ENCODE measurements at places on chromosomes 1 and 21.

DNA sequence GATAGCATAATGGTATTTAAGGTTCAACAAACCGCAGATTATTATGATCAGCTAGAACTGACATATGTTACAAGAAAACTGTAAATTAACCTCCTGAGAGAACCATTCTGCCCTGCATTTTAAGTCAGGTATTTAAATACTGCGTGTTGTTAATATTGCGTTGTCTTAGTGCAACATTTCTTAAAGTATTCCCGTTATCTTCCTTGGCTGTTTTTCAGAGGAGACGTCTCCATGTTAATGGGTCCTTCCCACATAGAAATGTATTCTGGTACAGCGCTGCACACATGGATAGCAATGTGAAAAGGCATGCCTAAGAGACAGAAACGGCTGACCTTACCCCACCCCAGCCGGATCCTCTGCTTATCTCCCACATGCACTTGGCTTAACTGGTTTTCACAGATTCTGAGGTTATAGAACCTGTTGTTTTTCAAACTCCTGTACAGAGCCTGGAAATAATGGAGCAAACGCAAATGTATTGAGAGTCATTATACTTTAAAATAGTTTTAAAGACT is 22.8 kb upstream of the DEGS1 start:
- no peak for DNase-seq

- peak; percentile 58 for DNase-seq
These were observed 4.2 kb downstream of the TFAP2E start for GRCh38 chr1:35577071-35577998.

DNA sequence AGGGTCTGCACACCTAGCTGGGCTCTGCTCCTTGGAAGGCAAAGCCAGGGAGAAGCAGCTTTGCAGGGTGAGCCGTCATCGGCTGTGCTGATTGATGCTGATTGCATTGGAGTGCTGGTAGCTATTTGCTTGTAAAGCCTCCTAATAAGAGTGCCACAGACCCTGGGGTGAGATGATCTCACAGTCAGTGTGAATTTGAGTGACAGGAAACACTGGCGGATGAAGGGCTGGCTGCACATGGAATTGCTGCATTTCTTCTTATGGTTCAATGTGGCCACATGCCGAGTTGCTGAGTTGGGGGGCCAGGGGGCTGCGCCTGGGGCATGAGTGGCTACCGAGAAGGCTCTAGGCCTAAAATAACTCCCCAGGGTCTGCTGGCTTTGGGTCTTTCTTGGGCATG is 138.2 kb upstream of the CACNA1E start:
- DNase-seq = no peak

GRCh38 chr1:21951226-21951870 is 14.2 kb upstream of the HSPG2 start:
- DNase-seq = no peak

DNA sequence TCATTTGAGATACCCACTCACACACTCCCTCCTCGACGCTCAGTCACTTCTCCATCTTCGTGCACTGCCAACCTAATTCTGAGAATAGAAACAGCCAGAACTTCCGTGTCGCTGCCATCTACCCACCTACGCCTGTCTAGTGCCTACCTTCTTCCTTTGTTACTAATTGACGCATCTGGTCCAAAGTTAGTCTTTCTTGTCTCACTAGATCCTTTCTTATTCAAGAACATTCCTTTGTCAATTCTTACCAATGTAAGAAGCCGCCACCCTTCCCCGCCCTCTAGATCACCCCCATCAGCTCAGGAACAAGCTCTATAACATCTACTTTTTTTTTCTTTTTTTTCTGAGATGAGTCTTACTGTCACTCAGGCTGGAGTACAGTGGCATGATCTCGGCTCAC is 3.7 kb downstream of the PADI6 start:
- DNase-seq = no peak

DNA sequence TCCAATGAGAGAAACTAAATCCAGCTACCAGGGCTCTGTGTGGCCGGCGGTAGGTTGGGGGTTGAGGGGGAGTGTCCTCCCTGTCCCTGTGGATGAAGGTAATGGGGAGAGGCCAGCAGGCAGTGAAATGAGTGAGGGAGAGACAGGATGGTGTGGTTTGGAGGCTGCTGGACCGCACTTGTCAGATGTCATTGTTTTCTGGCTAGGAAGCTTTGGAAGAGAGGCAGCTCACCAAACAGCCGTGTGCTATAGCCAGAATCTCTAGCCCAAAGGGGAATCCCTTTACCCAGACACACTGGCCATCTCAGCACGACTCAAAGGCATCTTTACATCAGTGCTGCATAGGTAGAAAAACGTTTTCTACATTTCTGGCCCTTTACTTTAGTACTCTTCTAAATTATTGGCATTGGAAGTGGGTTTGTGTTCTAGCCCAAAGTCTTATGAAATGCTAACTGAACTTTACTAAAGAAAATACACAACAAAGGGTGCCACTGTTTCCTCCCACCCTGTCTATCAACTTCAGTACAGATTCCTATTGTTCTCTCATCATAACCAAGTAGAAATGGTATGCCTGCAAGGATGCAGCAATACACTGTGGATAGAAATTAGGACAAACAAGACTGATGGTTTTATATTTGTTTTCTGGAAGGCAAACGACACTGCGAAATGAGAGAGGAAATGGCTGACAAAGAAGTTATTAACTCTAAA is 95.9 kb upstream of the COA6 start:
- DNase-seq = no peak

DNA sequence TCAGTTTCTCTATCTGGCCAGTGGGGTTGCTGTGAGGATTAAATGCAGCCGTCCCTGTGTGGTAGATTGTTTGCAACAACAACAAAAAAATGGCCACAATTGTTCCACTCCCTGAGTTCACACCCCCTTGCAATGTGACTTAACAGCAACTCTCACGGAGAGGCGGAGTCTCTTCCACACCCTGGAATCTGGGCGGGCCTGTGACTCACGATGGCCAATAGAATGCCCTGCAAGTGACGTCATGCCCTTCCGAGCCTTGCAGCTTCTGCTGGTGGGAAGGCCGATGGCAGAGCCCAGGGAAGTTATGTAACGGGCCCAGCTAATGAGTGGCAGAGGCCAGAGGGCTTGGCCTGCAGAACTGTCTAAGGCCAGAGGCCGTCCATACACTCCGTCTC is 87.9 kb downstream of the RIPK4 start:
- DNase-seq = no peak

DNA sequence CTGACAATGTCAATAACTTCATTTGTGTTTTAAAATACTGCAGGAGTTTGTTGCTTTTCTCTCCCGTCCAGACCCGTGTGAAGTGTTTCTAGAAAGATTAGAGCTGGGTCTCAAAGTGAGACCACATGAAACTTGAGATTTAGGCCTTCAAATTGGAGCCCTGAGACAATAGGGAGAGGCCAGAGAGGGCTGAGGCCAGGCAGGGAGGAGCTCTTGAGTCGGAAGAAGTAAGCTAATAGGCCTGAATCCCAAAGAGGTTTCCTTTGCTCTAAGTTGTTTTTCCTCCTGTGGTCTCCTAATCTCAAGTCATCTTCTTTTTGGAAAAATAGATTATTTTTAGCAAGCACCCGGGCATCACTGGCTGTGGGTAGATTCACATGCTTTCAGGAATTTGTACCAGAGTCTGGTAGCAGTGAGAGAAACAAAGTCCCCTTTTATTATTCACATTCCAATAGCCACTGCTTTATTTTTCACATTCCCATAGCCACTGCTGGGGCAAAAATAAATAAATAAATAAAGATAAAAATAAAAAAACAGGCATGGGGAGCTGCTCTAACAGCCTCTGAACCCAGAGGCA is 25.6 kb downstream of the CD244 start:
- DNase-seq = no peak

GRCh38 chr1:33758698-33759097 is 105.2 kb upstream of the HMGB4 start:
- DNase-seq = no peak

GRCh38 chr21:30305136-30305535 is 15.0 kb downstream of the KRTAP26-1 start:
- no peak for DNase-seq

DNA sequence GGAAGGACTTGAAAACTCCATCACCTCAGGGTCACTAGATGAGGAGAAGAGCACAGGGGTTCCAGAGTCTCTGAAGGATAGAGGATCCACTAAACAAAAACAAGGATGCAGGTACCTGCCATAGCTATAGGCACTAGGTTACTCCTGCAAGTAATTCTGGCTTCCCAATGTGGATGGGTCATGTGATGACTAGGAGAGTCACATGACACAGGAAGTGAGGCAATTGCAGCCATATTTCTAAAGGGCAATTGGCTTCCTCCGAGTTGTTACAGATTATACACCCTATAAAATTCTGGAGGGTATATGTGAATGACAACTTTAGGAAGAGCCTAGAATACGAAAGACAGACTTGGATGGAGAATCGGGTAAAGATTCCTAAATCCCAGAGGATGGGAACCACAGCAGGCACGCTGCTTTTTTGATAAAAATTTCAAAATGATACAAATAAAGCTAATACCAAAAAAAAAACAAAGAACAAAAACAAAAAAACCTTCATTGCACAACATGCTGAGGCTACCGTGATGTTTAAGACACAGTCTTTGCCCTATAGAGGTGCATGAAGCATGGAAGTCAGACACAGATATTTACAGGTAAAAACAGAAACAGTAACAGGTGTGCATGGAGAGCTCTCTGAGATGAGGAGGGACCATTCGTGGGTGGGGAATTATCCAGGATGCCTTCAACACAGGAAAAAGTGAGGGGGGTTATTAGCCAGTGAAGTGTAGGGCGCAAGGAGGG is 10.5 kb downstream of the MTX1 start:
- no peak for DNase-seq

DNA sequence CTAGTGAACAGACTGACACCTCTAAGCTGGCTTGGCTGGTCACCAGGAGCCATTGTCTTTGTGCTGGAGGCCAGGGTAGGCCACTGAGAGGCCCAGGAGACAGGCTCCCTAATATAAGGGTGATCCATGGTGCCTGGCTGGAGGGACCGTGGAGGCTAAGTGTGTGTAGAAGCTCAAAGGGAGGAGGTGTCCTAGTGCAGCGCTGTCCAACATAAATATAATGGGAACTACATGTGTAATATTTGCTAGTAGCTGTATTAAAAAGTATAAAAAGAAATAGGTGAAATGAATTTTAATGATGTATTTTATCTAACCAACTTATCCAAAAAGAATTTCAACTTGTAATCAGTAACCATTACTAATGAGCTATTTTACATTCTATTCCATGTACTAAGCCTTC is 35.0 kb downstream of the SOX13 start:
- DNase-seq = no peak

DNA sequence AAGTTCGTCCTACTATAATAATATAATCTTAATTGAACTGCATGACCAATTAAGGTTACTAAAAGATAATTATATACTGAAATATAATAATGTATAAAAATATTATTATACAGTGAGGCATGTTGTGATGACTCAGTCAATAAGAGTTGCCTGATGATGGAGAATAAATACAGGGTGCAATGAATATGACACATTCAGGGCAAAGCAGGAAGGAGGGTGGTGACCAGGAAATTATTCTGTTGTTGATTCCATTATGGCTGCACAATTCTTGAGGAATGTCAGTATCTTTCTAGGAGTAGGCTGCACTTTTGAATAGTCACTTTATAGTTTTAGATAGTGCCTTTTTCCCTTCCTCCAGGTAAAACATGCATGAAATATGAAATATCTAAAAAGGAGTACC is 46.4 kb upstream of the RGS21 start:
- DNase-seq = no peak

- no peak for DNase-seq
These were observed 9.1 kb downstream of the PTGFRN start for GRCh38 chr1:116918714-116919357.

DNA sequence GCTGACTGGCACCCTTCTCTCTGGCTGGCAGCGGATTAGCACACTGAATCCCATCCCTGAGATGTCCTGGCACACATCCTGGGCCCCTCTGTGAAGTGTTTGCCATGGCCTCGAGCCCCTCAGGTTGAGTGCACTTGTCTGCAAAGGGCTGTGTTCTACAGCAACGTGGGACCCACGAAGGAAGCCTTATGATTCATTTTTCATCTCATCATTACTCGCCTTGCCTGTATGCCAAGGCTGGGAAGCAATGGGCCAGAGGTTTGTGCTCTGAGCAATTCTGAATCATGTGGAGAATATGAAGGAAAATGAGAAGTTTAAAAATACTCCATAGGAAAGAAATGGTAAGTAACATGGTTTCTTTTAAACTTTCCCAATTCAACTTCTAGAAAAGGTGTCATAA is 124.8 kb upstream of the LMO4 start:
- no peak for DNase-seq

- DNase-seq = no peak
These were observed 574.2 kb upstream of the ADGRL2 start for GRCh38 chr1:81226603-81226928.

DNA sequence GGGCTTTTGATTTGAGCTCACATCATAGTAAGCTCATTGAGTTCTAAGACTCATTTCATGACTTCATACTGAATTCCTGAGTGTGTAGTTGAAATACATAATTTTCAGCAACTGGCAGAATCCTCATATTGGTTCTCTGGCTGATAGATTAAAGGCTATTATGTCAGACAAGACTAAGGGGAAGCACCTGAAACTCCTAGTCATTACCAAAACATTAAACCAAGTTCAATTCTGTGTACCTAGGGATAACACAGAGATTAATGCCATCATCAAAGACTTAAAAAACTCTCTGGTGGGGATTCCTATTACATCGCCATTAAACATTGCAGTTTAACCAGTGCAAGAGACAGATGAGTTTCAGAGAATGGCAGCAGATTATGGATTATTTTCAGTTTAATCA is 339.1 kb downstream of the PTPRC start:
- DNase-seq = no peak

DNA sequence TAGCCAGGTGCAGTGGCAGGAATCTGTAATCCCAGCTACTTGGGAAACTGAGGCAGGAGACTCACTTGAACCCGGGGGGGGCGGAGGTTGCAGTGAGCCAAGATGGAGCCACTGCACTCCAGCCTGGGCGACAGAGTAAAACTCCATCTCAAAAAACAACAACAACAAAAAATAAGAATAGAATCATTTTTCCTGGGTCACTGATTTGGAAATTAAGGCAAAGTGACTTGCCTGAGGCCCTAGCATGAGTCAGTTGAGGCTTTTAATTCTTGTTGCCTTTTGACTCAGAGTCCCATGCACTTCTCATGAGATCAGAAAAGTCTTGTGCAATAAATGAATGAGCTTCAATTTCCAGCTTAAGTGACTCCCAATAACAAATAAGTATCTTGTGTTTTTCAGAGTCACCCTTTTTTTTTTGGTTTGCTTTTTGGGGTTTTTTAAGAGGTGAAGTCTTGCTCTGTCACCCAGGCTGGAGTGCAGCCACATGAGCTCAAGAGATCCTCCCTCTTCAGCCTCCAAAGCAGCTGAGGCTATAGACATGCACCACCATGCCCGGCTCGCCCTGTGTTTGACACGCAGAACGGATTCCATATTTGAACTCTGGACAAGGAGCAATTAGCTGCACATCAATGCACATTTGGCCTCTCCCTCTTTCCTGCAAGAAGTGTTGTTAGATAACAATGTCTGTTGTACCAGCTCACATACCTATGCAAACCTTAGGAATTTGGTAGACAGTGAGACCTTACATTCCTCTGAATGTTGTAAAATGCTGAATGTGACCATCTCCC is 3.4 kb upstream of the PLEKHM2 start:
- peak; percentile 30 for DNase-seq

GRCh38 chr1:37858931-37859506 is 373 bp downstream of the MTF1 start:
- peak; percentile 5 for DNase-seq

Data from stimulated activated CD4-positive, alpha-beta T cell treated with anti-CD3 and anti-CD28 coated beads, Interleukin-1b, Interleukin-23, amount 100 ng/mL, for 48 hours (primary cell).